ENCODE measurements at places on chromosomes 7 and 10. TPM values are rescaled to one million over a fixed set of nuclear protein-coding genes. Genes with fewer than 3 reads are reported as not detected.

Gene BAIAP2L1
- total RNA-seq = 0.31 TPM

Gene UNCX
- not detected for total RNA-seq

Gene PNLIPRP2
- not detected for total RNA-seq

Gene NFKB2
- 67.1 TPM for total RNA-seq

Gene C10orf53
- not detected for total RNA-seq

Gene CTAGE15
- total RNA-seq = 1.2 TPM

Gene VWDE
- 1.6 TPM for total RNA-seq

Gene STN1
- total RNA-seq = 28.7 TPM

Gene TBRG4
- total RNA-seq = 51.9 TPM

Gene TET1
- total RNA-seq = 1.5 TPM

Gene STEAP4
- 2.3 TPM for total RNA-seq

Gene PTF1A
- not detected for total RNA-seq

Gene ABCF2
- total RNA-seq = 9.7 TPM

Gene SERPINE1
- 2.3 TPM for total RNA-seq

Gene CPED1
- 4.6 TPM for total RNA-seq

Gene ADAM12
- 1.7 TPM for total RNA-seq

Gene SUGCT
- total RNA-seq = 1.9 TPM

Gene FZD8
- 0.94 TPM for total RNA-seq

Gene MSMB
- not detected for total RNA-seq

Gene MMP21
- total RNA-seq = 0.21 TPM

Gene TMEM273
- total RNA-seq = 3.5 TPM

All from mononuclear cell (primary cell).